ENCODE measurements at places on chromosomes 12 and 14.

GRCh38 chr12:112169161-112169872, 44.0 kb downstream of the TRAFD1 start:
- DNase-seq: no peak

GRCh38 chr14:22547313-22547947, 41.6 kb downstream of the DAD1 start:
- no peak for DNase-seq

DNA sequence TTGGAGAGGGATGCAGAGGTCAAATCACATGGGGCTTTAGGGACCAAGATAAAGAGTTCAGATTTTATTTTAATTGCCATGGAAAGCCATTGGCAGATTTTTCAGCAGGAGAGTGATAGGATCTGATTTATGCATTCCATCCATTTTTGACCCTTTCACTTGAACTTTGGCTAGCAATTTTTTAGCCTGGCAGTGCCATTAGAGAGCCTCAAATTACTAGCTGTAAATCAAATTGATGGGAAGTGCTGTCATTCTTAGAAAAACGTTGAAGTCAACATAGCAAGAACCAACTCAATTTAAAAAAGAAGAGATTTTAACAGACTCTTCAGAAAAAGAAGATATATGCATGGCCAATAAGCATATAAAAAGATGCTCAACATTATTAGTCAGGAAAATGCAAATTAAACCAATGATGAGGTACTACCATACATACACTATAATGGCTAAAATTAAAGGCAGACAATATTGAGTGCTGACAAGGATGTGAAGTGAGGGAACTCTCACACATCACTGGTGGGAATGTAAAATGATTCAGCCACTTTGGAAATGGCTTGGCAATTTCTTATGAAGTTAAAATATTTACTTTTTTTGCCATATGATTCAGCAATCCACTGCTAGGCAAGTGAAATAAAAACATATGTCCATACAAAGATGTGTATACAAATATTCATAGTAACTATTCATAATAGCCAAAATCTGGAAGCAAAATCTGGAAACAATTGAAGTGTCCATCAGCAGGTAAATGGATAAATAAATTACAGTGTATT, 89.7 kb downstream of the PTCSC3 start:
- DNase-seq: no peak

GRCh38 chr12:121536899-121537813, 43.7 kb downstream of the KDM2B start:
- DNase-seq: peak; percentile 64

GRCh38 chr14:89164168-89165073, 252.6 kb downstream of the FOXN3 start:
- no peak for DNase-seq

GRCh38 chr14:33432407-33433023, 493.8 kb downstream of the NPAS3 start:
- no peak for DNase-seq

DNA sequence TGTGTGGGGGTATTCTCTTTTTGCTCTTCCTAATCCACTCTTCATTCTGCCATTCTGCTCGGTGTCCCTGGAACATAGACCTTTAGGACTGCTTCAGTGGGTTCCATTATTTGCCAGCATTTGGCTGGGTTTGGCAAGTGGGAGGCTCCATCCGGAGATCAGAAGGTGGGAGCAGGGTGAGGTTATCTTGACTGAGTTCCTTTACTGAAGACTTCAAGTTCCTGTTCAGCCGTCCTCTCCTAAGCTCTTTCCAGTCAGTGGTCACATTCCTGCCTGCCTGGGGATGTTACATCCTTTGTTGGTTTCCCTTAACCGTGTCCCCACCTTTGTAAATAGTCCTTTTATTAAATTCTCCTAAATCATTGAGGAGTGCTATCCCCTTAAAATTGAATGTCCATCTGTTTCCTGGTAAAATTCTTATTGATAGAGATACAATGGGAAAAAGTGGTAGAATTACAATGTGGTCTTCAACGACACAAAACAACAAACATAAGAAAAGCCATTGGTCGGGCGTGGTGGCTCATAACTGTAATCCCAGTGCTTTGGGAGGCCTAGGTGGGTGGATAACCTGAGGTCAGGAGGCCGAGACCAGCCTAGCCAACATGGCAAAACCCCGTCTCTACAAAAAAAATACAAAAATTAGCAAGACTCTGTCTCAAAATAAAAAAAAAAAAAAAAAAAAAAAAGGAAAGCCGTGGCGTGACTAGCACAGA, 5.0 kb upstream of the MIA2 start:
- no peak for DNase-seq

DNA sequence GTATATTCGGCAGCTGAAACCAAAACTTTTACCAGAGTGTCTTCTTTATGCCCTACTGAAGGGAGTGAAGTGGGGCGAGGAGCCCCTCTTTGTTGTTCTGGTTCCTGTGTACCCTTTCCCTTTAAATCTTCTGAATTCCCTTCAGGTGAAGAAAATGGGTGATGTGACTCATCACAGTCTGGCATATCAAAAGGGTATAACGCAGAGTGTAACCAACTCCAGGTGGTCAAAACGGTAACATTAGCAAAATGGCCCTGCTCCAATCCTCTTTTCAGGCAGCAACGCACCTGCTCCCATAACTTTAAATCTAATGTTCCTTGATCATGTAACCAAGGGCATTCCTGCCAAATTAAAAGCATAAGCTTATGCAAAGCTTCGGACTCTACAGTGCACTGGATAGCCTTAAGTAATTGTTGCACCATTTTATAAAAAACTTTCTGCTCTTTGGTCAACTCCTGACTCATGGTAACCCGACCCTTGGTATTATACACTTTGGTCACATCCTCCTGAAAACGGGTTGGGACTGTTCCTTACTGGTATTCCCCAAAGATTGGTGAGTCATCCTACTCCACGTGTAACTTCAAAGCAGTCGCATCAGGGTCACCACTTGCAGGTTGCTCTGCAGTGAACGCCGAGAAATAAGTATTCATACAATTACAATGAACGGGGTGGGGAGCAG, 83.1 kb downstream of the KCNMB4 start:
- peak; percentile 96 for DNase-seq

- DNase-seq: no peak
Measured at GRCh38 chr14:102931580-102932285, 9.3 kb downstream of the AMN start.

DNA sequence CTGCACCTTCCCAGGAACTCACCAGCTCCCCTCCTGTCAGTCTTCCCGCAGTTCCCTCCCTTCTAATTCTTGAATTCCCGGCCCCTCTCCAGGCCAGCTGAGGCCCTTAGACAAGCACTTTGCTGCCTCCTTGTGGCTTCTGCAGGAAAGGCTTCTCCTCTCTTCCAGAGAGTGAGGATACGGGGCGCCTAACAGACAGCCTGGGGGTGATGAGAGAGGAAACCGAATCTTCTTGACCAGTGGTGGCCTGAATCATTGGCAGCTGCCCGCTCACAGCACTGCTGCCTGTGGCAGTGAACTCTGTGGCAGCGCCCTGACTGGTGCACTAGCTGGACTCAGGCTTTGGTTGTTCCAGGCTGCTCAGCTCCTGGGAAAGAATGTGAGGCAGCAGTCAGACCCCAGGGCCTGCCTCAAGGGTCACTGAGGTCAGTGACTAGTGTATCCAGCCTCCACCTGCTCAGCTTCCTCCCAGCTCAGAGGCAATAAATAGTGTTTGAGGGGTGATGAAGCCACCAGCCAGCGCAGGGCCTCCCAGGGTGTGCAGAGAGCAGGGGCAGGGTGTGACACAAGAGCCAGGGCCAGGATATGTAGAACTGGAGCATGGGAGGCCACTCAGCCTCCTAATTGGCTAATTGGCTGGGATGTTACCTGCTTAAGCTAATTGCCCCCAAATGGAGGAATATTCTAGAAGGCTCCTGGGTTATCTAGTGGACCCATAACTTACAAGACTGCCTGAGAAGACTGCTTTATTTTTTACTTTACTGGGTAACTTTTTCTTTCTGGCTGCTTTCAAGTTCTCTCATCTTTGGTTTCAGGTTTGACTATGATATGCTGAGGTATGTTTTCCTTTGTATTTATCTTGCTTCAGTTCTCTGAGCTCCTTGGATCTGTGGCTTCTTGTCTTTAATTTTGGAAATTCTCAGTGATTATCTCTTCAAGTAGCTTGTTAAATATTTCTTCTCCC, 12.9 kb upstream of the MCRS1 start:
- peak; percentile 65 for DNase-seq

DNA sequence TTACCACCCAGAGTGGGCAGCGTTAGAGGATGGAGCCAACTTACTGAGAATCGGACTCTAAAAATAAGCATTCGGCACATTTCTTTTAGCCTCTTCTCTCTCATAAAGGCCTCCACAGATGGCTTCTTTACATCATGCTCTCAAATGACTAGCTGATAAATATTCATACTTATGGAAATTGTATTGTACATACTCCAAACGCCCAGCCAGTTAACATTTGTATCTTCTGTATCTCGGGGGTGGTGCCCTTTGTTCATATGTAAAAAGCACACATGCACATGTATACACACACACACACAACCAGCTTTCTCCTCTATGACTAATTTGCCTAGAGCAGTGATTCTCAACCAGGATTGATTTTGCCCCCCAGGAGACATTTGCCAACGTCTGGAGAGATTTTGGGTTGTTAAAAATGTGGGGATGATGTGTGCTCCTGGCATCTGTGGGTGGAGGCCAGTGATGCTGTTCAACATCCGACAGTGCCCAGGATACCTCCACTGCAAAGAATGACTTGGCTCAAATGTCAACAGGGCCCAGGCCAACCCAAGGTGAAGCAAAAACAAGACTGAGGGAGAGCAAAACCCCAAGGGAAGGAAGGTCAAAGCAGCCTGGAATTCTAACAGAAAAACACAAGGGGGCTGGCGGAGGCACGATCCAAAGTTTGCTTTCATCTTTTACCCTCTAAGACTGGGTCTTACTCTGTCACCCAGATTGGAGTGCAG, 15.2 kb upstream of the CDK2AP1 start:
- no peak for DNase-seq

GRCh38 chr12:39830171-39830570, 210.6 kb upstream of the ABCD2 start:
- no peak for DNase-seq

- DNase-seq: peak; percentile 33
Measured at GRCh38 chr14:70821584-70822529, 12.5 kb upstream of the MAP3K9 start.

- DNase-seq: peak; percentile 4
Measured at GRCh38 chr12:28497889-28498411, 307.7 kb downstream of the CCDC91 start.

DNA sequence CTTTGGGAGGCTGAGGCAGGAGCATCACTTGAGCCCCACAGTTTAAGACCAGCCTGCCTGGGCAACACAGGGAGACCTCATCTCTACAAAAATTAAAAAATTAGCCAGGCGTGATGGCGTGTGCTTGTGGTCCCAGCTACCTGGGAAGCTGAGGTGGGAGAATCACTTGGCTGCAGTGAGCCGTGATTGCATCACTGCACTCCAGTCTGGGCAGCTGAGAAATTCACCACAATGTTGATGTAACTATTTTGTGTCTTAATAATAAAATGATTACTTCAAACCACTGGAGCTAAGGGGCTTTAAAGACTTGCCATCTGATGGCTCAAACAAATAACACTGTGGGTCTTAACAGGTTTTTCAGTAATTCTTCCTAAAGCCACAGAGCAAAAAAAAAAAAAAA, 10.8 kb downstream of the ERH start:
- no peak for DNase-seq

DNA sequence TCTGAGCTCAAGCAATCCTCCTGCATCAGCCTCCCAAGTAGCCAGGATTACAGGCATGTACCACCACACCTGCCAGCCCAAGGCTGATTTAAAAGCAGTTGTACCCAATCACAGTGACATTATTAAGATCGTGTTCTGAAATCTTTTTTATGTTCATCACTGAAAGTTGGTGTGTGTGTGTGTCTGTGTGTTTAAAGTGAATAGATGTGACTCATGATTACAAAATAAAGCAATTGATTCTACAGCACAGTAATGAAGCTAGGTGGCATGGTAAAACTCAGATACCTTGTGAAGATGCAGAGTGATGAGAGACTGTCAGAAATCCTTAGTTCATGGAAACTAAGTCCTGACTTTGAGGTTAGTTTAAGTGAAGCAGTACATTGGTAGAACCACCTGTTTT, 74.2 kb upstream of the ATP2B1 start:
- no peak for DNase-seq

- DNase-seq: no peak
Measured at GRCh38 chr12:53300187-53300586, 692 bp downstream of the MYG1 start.

DNA sequence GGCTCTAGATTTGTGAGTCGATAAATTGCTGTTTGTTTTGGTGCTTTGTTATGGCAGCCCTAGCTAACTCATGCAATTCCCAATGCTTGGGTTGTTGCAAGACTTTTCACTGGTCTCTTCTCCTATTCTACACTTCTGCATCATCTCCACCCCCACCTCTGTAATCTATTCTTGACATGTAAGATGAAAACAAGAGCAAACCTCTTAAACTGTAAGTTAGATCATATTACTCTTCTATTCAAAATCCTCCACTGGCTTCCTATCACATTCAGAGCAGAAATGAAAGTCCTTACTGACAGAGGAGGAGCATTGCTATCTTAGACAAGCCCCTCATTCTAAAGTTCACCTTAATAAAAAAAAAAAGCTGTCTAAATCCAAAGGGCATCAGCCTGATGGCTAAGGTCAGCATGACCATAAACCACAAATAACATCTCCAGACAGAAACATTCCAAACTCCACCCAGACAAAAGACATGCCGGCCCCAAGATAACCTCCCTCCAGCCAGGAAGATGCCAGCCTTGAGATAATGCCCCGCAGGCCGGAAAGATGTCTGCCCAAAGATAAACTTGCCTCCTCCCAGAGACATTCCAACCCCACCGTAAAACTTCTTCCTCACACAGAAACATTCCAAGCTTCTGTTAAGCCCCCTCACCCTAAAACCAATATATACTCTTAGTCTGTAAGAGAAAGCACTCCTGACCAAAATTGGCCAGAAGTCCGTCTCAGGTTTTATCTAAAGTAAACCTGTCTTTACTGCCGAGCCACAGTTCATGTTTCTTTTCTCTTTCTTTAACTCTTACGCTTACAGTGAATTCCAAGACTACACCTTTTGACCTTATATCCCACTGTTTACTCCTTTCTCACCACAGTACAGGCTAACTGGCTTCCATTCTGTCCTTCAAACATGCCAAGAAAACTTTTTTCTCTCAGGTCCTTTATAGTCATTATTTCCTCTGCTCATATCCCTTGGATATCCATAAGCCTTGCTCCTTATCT, 308.9 kb downstream of the KCNH5 start:
- DNase-seq: no peak

- no peak for DNase-seq
Measured at GRCh38 chr12:52193532-52193931, 1.7 kb upstream of the KRT80 start.

DNA sequence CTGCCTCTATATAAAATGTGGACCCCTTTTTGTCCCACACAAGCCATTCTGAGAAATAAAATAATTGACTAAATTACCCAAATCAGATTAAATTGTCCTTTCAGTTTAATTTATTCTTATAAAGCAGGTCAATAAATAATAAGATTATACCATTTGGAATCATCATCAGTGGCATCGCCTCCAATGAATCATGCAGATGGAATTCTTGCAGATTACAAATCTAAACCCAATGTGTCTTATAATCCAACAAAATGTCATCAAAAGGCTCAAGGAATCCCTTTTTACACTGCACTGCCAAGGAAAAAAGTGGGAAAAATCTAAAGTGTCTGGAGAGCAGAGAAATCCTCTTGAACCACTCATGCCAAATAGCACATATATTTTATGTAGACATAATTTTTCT, 138.2 kb upstream of the TSPAN8 start:
- no peak for DNase-seq

Data from PC-9 (cell line).